Activated CD8-positive, alpha-beta memory T cell treated with anti-CD3 and anti-CD28 coated beads for 1 hour (primary cell): ENCODE measurements at places on chromosomes 2 and 18.

GRCh38 chr2:85330839-85331636 lies 3.2 kb upstream of the TGOLN2 start:
- DNase-seq: no peak

DNA sequence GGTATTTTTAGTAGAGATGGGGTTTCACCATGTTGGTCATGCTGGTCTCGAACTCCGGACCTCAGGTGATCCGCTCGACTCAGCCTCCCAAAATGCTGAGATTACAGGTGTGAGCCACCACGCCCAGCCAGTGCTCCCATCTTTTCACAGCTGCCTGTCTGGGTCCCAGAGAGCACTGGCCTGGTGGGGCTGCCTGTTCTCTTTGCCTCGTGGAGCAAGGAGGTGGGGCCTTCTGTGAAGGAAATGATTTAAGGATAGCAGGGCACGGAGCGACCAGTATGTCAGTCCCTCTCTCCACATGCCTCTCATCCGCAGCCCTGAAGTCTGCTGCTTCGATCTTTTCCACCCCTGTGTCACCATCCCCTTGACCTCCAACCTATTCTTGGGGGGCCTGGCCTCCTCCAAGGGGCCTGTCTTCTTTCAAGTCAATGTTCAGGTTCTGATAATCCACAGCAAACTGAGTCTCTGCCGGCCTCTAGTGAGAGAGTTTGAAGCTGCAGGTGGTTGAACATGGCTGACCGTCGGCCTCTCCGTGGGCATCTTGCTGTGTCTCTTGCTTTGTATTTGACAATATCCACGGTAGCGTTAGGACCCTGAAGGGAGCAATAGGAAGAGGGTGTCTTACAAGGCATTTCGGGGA lies 28.2 kb upstream of the GIGYF2 start:
- DNase-seq: no peak

DNA sequence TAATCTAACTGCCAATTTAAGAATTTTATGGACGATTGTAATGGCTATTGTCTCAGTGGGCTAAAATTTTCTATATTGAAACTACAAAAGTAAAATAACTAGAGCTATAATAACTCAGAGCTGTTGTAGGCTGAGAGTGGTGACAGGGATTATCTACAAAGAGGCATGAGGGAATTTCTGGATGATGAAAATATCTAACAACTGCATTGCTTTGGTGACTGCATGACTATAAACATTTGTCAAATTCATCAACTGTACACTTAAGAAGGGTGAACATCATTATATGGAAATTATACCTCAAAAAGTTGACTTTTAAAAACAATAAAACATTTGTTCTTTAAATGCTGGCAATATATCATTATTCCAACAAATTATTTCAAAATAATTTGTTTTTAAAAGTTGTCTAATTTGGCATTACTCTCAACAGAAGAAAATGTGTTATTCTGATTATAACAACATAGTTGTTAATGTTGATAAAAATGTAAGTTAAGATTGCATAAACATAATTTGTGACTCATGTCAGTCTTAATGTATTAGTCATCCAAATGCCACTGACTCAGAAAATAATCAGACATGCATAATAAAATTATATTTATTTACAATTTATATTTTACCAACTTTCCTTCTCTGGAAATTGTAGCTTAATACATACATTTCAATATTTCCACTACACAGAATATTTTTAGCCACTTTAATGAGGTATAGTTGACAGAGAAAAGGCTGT lies 865.1 kb upstream of the VRK2 start:
- no peak for DNase-seq

DNA sequence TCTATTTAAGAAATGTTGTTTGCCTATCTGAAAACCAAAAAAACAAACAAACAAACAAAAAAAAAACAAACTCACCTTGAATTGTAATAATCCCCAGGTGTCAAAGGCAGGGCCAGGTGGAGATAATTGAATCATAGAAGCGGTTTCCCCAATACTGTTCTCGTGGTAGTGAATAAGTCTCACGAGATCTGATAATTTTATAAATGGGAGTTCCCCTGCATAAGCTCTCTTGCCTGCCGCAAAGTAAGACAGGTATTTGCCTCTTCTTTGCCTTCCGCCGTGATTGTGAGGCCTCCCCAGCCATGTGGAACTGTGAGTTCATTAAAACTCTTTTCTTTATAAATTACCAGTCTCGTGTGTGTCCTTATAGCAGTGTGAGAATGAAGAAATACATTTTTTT lies 1180.7 kb upstream of the CRIM1 start:
- DNase-seq: no peak

DNA sequence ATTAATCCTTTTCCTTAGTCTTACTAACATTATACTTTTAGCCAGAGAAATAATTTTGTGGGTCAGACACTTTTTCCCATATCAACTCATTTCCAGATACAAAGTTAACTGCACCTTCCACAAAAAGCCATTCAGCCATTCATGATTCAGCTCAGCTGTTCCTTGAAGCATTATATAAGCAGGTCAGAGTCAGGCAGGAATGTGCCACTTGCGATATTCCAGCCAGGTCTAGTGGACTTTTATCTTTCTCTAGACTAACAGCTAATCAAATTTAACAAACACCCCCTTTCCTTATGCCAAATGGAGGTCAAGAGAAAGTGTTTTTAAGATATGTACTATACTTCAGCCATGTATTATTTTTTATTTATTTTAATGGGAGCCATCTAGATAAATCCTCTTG lies 75.6 kb upstream of the EPB41L3 start:
- no peak for DNase-seq

- no peak for DNase-seq
These were observed 83.9 kb downstream of the AAK1 start for GRCh38 chr2:69559442-69560146.

- no peak for DNase-seq
These were observed 8.6 kb downstream of the SPR start for GRCh38 chr2:72895759-72896281.

DNA sequence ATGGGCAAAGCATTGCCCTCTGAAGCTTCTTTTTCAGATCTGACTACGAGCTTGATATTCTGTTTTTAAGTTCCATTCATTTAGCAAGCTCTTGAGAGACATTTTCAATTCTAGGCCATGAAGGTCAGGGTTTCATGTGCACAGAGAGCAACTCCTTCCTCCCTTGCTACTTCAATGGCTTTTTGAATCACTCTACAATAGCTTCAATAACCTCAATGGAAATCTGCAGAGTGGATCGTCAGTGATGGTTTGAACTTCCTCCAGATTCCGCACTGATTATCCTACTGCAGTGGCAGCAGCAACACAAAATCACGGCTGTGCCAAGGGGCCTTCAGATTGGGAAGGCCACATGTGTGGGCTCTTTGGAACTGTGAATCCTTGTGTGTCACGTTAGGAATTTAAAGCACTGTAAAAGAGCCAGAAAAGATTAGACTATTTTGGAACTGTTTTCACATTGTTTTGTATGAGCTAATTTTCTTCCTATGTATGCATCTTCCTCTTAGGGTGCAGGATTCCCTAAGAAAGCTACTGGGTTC lies 88.4 kb upstream of the MGAT4A start:
- no peak for DNase-seq

GRCh38 chr2:107607054-107607453 lies 219.6 kb upstream of the RGPD4 start:
- no peak for DNase-seq
